ENCODE measurements at places on chromosomes 5 and 9.
A peak's percentile ranks its signal among the peaks of the same experiment; 100 is the strongest.

DNA sequence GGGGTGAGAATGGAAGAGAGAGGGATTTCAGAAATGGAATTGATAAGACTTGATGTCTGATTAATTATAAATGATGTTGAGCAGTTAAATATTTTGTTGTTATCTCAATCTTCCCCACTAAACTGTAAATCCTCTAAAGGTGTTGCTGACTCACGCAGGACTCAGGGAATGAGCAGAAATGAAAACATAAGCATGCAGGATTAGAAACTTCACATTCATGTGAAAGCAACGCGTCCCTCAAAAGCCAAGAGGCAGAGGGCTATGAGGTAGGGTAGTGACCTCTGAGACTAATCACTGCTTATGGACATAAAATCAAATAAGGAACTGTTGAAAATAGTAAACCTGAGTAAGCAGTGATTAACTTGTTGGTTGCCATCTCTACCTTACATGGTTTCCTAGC, 21.1 kb downstream of the ADAMTSL1 start:
- DNase-seq = no peak

DNA sequence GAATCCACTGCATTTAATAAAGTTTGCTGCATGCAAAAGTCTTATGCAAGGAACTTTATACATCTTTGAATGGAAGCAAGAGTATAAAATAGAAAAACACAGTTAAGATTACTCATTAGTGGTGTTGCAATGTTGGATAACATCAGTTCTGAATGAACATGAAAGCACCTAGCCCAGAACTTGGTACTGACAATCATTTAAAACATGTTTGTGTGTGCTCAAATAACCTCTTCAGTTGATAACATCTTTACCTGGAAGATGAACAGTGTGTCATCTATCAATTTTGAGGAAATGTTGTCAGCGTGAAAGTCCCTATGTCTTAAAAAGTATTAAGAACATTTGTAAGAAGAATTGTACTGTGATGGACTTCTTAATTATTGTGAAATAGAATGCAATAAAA, 370.4 kb upstream of the GRAMD2B start:
- no peak for DNase-seq

GRCh38 chr5:102483736-102484135, 15.1 kb downstream of the SLCO6A1 start:
- DNase-seq = no peak

DNA sequence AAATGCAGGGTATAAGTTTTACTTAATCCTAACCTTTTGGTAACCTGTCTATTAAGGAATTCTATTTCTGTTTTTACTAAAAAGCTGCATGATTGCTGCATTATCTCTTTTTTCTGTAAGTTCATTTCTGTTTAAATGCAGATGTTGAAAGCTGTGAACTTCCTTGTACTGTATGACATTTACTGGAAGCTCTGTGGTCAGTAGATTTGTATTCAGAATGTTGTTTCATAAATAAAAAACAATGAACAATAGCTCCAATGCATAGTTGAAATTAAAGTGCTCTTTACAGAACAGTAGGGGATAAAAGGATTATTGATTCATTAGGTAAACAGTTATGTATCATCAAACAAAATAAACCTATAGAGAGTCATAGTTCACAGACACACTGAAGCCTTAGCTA, 46.5 kb upstream of the FKTN start:
- no peak for DNase-seq

DNA sequence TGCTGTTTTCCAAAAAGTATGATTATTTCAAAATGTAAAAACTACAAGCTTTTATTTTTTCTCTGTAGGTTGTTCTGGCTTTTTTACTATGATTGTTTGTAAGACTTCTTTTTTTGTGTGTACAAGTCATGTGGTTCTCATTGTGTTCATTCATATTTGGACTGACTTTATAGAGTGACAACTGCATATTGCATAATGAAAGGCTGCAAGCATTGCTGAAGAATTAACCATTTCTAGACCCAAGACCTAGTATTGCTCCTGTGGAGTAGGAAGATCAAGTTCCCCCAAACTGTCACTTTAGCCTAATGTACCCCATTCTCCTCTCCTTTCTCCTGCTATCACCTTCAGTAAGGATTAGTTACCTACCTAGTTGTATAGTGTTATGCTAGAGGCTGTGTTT, 10.0 kb downstream of the MAP1B start:
- no peak for DNase-seq

DNA sequence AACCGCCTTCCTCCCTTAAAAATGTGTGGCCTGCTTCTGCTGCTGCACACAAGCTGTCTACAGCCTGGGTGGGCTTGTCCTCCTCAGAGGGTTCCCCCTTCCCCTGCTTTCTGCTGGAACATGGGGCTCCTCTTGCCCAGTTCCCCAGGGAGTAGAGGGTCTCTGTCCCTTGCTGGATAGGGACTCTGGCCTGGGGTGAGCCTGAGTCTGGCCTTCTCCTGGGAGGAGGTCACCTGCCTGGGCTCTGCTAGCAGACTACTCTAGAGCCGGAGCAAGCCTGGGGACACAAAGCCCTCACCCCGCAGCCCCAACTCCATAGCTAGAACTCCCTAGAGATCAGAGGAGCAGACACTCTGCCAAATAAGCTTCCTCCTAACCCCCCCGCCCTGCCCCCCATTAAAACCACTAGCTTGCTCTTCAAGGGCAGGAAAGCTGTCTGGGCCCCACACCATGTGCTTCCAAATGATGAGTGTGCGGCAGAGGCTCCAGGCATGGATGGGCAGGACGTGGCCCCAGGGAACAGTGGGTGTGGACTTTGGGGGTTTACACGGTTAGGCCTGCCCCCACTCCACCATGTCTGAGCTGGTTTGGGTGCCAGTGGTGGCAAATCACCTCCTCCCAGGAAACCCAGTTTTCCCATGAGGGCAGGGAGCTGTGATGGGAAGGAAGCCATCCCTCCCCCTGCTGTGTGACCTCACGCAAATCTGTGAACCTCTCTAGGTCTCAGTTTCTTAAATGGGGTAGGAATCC, 10.0 kb downstream of the TCF7 start:
- peak; percentile 60 for DNase-seq

- no peak for DNase-seq
These were observed 40.3 kb upstream of the MELK start for GRCh38 chr9:36532353-36532752.

GRCh38 chr5:179322071-179323025, 22.9 kb downstream of the ADAMTS2 start:
- DNase-seq = no peak

GRCh38 chr9:78143281-78144007, 92.4 kb upstream of the CEP78 start:
- DNase-seq = no peak

GRCh38 chr5:39167141-39167971, 52.0 kb downstream of the FYB1 start:
- DNase-seq = no peak

GRCh38 chr9:116944714-116945534, 257.8 kb downstream of the TRIM32 start:
- DNase-seq = no peak

GRCh38 chr5:127568166-127568565, 50.7 kb downstream of the PRRC1 start:
- no peak for DNase-seq

GRCh38 chr5:51881901-51882300, 498.7 kb downstream of the ISL1 start:
- DNase-seq = no peak

DNA sequence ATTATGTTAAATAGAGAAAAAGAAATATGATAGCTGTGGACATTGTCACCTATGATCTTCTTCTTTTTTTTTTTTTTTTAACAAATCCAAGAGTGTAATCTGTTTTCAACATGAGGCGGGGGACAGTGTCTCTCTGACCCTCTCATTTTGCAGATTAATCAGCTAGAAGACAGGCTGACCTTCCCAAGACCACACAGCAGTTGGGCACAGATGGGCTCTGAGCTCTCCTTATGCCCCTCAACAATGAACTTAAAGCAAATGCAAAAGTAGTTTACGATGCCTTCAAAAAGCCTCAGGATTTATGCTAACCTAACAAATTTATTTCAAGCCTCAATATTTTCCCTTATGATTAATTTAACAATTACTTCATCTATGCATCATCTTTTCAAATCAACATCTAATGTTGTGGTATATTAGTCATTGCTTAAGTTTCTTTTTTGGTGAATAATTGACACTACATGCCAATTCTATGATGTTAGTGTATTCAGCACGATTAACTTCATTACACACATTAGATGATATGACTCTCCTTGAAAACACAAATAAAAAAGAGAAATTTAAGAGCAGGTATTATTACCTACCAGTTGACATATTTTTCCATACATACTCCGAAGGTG, 7.4 kb downstream of the NFIL3 start:
- no peak for DNase-seq

DNA sequence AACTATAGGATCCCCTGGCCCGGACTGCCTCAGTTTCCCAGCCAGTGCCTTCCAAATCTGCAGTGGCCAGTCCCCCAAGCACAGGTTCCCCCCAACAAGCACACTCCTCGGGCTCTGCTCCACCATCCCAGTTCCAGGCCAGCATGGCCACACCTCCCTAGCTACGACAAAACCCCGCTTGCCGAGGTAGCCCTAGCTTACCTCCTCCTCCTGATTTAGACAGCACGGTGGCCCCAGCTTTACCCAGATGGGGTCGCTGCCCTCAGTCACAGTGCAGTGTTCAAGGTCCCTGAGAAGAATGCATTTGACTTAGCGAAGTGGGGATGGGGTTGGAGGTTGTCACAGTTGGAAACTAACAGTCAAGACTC, 40.8 kb upstream of the GARNL3 start:
- DNase-seq = no peak

DNA sequence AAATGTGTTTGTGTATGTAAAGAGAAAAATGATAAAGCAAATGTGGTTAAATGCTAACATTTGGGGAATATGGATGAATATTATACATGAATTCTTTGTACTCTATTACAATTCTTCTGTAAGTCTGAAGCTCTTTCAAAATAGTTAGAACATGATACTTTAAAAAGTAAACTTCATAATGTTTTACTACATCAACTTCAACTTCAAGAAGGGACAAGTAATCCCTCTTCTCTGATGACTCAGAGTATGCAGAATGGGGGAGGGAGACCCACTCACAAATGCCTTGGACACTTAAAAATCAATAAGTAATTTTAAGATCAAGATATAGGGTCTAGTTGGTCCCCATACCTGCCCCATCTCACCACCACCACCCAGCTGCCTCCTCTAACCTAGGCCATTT, 162.4 kb downstream of the ESM1 start:
- DNase-seq = no peak

DNA sequence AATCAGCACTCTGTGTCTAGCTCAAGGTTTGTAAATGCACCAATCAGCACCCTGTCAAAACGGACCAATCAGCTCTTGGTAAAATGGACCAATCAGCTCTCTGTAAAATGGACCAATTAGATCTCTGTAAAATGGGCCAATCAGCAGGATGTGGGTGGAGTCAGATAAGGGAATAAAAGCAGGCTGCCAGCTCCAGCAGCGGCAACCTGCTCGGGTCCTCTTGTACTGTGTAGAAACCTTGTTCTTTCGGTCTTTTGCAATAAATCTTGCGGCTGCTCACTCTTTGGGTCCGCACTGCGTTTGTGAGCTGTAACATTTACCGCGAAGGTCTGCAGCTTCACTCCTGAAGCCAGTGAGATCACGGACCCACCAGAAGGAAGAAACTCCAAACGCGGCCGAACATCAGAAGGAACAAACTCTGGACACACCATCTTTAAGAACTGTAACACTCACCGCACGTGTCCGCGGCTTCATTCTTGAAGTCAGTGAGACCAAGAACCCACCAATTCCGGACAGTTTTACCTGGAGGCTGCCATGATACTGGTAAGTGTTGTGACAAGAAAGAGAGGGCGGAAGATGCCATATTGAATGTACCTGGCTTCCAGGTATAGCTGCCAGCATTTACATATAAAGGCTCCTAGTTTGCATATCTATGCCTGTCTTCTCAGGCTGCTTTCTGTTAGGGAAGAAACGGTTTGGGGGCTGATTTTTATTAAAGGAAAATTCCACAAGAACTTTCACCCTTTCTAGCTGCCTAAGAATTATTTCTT, 758.5 kb upstream of the CTNND2 start:
- DNase-seq = no peak

DNA sequence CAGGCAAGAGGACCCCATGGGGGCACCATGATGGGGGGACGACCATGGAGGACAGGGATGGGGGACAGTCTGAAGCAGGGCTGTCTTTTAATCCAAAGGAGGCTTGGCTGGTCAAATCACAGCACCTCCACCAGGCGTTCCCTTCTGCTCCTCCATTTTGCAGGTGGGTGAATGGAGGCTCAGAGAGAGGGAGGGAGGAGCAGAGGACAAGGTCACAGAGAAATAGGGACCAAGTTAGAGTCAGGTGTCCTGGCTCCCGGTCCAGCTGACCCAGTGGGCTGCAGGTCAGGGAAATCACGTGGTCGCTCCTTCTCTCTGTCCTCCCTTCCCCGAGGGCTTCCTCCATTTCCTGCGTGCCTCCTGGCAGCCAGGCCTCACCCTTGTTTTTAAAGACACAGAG, 156.4 kb upstream of the SMIM23 start:
- DNase-seq = no peak

- no peak for DNase-seq
These were observed 256.8 kb downstream of the ROR2 start for GRCh38 chr9:91693226-91693625.

GRCh38 chr5:55101556-55102276, 730 bp upstream of the GZMA start:
- DNase-seq = peak; percentile 14

- no peak for DNase-seq
These were observed 3.6 kb downstream of the SVEP1 start for GRCh38 chr9:110575945-110576344.

- no peak for DNase-seq
These were observed 272.6 kb upstream of the TUT7 start for GRCh38 chr9:86626802-86627201.

DNA sequence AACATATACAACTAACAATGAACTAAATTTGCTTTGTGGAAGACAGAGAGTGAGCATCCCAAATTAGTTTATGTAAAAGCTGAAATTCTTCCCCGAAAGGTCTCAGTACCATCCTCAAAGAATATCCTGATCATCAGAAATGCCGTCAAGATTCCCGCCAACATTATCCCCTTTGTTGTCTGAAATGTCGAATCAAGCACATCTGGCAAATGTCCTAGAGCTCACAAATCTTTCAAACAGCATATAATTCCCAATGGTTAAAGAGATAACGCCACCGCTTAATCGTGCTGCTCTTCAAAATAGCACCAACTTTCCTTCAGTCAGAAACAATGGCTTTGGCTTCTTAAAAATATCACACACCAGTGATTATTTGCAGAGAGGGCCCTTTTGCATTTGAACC, 23.8 kb downstream of the MORN5 start:
- DNase-seq = no peak
